ENCODE measurements at places on chromosomes 16 and 17.
A peak's percentile ranks its signal among the peaks of the same experiment; 100 is the strongest.

DNA sequence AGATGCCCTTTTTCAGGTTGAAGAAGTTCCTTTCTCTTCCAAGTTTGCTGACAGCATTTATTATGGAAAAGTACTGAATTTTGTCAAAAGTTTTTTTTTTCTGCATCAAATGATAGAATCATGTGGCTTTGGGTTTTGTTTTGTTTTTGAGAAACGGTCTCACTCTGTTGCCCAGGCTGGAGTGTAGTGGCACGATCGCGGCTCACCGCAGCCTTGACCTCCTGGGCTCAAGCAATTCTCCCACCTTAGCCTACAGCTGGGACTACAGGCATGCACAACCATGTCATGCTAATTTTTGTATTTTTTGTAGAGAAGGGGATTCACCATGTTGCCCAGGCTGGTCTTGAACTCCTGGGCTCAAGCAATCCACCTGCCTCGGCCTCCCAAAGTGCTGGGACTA is 7.3 kb downstream of the CMTM4 start:
- DNase-seq, result no peak

DNA sequence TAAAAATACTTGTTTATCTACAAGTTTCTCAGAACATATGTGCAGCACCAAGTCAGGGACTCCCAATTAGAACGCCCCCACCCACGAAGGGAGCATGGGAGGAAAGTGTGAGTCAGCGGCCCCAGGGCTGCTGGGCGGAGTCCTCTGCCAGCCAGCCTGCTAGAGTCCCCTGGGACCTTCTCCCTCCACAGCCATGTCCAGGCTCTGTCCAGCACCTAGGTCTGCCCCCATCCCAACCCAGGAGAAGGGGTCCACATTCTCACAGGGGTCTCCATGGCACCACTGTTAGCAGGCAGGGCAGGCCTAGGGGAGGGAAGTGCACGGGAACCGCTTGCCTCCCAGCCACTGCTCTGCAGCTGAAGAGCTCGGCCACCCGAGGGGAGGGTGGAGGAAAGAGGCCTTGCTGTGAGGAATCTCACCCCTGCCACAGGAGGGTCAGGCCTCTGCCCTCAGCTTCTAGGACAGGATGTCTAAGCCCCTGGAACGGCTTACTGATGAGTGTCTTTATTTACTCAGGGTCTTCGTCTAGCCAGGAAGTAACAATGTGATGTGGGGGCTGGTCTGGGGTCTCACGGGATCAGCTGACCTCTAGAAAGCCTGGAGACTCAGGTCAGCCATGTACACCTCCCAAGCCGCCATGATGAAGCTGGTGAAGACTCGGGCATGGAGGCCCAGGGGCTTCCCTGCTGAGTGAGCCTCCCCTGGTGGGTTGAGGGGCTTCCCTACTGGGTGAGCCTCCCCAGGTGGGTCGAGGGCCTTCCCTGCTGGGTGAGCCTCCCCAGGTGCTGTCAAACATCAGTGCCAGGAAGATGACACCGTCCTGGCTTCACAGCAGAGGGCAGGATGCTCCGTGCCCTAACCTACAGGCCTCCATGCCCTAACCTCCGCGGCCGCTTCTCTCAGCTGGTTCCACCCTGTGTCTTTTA is 190.3 kb downstream of the RBFOX3 start:
- no peak for DNase-seq

- no peak for DNase-seq
These were observed 59.6 kb upstream of the CACNG5 start for GRCh38 chr17:66775271-66775670.

GRCh38 chr16:58814348-58814801 is 80.3 kb upstream of the GOT2 start:
- DNase-seq, result peak; percentile 24

- no peak for DNase-seq
These were observed 1.5 kb downstream of the FLCN start for GRCh38 chr17:17235212-17236174.

DNA sequence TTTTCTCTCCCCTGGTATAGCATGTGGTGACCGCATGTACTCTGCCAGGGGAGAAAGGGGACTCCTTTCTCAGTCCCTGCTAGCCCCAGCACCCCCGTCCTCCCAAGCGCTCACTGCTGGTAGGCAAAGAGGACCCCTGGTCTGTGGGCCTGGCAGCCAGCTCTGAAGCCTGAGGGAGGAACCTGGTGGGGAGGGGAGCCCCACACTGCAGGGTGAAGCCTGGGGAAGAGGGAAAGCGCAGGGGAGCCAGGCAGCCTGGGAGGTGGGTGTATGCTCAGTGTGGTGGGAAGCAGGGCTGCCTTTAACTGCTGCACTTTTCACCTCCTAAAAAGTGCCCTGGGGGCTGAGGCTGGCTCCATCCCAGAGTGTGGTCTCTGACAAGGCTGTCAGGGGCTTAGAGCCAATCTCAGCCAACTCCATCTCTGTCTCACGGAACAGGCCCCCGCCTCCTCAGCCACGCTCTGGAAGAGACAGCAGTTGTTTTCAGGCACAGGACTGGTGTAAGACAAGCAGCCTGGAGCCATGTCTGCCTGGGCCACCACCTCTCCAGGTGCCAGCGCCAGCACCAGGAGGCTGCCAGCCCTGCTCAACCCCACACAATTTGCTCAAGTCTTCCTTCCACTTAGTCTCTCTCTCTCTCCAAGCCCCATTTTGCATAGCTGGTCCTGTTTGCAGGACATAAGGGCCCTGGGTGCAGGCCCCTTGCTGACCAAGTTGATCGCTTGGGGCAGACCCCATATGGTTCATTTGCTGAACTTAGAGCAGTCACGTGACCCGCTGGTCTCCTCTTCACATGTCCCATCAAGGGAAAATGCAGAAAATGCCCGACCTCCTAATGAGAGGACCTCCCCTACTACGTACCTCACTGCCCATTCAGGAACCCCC is 14.7 kb upstream of the TBX2 start:
- no peak for DNase-seq

DNA sequence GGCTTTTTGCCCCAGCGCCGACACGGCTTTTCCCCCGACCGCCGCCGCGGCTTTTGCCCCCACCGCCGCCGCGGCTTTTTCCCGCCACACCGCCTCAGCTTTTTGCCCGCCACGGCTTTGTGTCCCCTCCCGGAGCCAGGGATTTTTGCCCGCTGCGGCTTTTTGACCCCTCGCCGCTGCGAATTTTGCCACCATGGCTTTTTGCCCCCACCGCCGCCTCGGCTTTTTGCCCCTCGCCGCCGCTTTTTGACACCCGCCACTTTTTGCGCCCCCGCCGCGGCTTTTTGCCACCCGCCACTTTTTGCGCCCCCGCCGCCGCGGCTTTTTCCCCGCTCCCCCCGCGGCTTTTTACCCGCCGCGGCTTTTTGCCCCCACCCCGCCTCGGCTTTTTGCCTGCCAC is 1342.5 kb downstream of the TP53TG3F start:
- DNase-seq, result no peak

GRCh38 chr17:62821189-62822079 is 13.3 kb upstream of the MARCHF10 start:
- DNase-seq, result no peak

DNA sequence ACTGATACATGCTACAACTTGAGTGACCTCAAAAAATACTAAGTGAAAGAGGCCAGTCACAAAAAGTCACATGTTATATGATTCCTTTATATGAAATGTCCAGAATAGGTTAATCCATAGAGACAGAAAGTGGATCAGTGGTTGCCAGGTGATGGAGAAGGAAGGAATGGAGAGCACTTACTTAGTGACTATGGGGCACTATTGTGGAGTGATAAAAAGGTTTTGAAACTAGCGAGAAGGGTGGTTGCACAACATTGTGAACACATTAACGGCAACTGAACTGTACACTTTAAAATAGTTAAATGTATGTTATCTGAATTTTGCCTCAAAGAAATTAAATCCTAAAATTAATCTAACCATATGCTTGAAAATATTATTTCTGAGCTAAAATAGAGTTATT is 25.9 kb downstream of the AMFR start:
- no peak for DNase-seq

DNA sequence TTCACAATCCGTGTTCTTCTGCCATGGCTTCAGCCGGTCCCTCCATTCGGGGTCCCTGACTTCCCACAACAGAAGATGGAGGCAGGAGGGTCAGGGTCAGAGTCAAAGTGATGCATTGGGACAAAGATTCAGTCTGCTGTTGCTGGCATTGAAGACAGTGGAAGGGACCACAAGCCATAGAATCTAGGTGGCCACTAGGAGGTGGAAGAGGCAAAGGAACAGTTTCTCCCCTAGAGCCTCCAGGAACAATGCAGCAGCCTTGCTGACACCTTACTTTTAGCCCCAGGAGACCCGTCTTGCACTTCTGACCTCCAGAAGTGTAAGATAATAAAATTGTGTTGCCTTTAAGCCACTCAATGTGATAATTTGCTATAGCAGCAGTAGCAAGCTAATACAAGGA is 55.9 kb downstream of the MFSD11 start:
- DNase-seq, result no peak

DNA sequence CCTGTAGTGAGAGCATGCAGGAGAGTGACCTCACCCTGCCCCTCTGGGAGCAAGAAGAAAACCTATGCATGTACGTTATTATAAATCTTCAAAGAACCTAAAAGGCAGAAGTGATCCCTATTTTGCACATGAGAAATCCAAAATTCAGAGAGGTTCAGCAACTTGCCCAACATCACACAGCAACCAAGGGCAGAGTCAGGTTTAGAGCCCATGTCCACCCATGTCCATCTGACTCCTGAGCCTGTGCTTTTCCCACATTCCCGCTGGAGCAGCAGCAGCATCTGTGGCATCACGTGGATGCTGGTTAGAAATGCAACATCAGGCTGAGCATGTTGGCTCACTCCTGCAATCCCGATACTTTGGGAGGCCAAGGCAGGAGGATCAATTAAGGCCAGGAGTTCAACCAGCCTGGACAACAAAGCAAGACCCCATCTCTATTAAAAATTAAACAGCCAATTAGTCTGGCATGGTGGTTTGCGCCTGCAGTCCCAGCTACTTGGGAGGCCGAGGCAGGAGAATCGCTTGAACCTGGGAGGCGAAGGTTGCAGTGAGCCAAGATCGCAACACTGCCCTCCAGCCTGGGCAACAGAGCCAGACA is 26.3 kb downstream of the METTL22 start:
- DNase-seq, result no peak

DNA sequence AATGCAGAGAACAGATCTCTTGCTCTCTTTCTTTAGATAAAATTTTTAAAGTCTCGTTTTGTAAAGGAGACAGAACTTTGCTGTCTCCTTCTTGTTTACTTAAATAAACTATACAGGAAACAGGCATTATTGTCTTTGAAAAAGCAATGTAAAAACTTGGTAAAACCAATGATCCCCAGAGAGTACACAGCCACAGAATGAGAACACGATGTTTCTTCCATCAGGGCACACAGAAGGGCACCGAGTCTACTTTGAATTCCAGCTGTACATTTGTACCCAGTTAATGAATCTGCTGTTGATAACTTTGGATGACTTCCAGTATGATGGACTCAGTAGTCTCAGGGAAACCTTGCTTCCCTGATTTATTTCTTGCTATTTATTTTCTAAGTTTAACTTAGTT is 8.1 kb upstream of the TMEM100 start:
- DNase-seq, result no peak

- no peak for DNase-seq
These were observed 2.7 kb downstream of the MAFG start for GRCh38 chr17:81924557-81925532.

DNA sequence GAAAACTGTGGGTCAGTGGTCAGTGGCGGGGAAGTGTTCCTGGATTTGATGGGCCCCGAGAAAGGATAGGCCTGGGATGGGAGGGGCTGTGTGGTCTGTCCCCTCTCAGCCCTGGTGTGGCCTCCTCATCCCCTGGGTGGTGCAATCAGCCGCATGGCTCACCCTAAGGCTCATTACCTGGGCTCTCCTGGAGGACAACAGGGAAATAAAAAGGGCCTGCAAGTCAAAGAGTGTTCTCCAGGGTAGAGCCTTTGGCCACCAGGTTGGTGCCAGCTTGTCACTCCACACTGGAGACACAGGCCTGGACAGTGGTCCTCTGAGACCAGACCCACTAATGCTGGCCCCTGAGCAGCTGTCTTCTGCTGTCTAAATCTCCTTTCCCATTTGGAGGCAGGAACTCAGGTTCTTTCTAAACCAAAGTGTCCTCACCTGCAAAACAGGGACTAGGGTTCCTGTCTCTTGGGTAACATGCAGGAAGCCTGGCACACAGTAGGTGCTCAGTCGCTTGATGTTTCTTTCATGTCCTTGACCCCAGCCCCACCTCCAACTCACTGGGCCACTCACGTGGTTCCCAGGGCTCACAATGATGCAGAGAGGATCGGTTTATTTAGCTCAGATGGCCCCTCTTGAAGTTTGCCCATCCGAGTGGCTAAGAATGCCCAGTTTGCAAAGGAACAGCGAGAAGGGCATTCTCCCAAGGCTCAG is 2.4 kb downstream of the NDRG4 start:
- no peak for DNase-seq

Measured in stimulated activated CD4-positive, alpha-beta T cell treated with anti-CD3 and anti-CD28 coated beads, Interleukin-1b, Interleukin-23, amount 100 ng/mL, for 1 hour (primary cell).